Activated B cell treated with CpG ODN at 0.5 μM for 24 hours (primary cell): ENCODE measurements at places on chromosomes 13 and 19.
A peak's percentile ranks its signal among the peaks of the same experiment; 100 is the strongest.

- no peak for DNase-seq
Measured at GRCh38 chr13:86581706-86582105, 782.5 kb upstream of the SLITRK6 start.

- DNase-seq: no peak
Measured at GRCh38 chr19:41795031-41795461, 1.3 kb upstream of the CEACAM3 start.

DNA sequence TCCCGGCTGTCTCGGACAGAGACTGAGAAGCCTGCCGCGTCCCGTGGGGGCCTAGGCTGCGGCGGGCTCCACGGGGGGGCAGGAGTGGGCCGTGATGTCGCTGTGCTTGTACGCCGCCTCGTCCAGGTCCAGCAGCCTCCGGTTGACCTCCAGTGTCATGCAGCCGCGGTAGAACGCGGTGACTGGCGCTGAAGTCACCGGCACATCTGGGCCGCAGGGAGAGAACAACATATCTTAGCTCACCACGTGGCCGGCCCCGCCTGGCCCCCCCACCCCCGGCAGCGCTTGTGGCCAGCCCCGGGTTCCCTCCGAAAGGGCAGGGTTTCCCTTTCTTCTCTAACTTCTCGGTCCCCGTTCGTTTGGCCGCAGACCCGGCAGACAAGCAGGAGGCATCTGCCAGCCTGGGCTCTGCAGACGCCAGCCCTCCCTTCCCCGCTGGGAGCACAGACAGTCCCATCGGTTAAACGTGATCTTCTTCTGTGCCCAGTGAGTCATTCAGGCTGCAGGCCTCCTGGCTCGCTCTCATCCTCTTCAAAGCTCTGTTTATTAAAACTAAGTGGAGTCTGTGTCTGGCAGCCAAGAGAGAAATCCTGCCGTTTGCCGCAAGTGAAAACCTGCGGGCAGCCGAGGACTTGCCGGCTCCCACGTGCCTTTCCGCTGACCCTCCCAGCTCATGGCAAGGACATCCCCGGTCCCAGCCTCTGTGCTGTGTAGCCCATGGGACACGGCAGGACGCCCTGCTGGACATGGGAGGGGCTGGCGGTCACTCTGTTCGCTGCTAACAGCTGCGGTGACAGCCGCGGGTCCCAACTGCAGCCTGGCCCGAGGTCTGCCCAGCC, 42.8 kb downstream of the GAS6 start:
- no peak for DNase-seq

- DNase-seq: peak; percentile 48
Measured at GRCh38 chr13:28423010-28423409, 71.9 kb downstream of the FLT1 start.

GRCh38 chr19:19719798-19720197, 13.1 kb downstream of the ZNF14 start:
- no peak for DNase-seq

- no peak for DNase-seq
Measured at GRCh38 chr13:107271227-107271626, 703.3 kb upstream of the ARGLU1 start.

- peak; percentile 32 for DNase-seq
Measured at GRCh38 chr19:55116859-55117662, at the start of gene PPP1R12C. Gene PPP1R12C (minus strand): TSS chr19:55117637. CDS start chr19:55117543, 94 bp downstream.

GRCh38 chr13:52737965-52738364, 1.7 kb downstream of the CNMD start:
- DNase-seq: no peak

GRCh38 chr13:98938801-98939200, 39.1 kb downstream of the DOCK9 start:
- no peak for DNase-seq

GRCh38 chr13:98843482-98843877, 91.0 kb upstream of the SLC15A1 start:
- no peak for DNase-seq

DNA sequence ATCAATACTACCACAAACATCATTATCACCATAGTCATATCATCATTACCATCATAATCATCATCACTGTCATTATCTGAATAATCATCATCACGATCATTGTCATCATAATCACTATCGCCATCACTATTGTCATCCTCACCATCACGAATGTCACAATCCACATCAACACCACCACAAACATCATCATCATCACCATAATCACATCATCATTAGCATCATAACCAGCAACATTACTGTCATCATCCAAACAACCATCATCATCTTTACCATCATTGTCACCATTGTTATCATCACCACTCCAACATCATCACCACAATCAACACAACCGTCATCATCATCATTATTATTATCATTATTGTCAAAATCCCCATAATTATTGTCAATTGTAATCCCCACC, 61.2 kb downstream of the MBD3L1 start:
- DNase-seq: no peak

DNA sequence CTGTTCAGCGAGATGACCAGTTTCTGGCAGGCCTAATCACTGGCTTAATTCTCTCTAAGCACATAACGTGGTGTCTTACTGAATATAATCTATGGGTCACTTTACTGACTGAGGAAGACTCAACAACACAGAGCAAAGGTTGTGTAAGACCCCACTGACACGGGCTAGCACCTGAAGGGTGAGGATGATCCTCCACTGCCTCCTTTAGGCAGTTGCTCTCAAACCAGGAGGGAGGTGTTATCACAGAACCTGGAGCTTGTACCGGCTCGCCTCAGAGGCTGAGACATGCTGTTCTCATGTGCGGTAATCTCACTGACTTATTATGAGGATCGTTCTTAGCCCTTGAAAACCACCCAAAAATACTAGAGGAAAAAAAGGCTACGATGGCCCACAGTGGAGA, 28.3 kb downstream of the RCBTB2 start:
- DNase-seq: no peak

GRCh38 chr13:114112231-114112825, 20.1 kb downstream of the RASA3 start:
- no peak for DNase-seq

DNA sequence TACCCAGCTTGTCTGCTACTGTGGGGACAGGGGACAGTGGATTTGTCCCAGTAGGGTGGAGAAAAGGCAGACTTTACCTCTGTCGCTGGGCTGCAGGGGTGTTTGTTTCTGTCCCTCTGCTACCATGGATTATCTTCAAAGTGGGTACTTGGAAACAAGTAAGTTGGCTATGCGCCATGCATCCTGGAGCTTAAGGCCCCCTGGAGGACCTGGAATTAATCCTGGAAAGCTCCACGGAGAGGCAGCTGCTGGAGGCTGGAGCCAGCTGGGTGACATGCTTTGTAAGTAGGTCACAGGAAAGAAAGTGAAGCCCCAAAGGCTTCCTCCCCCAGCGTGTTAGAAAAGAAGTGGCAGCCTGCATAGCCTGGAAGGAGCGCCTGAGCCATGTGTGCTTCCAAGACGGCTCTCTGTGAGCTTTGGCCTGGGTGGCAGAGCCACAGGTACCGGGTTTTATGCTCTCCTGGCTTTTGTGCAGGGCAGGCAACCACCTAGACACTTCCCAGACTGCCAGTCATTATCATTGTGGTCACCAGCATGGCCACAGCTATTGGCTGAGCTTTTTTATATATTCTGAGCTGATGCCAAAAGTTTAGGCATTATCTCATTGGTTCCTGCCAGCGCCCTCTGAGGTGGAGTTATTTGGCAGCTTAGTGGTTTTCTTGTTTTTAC, 9.5 kb downstream of the B3GLCT start:
- no peak for DNase-seq

GRCh38 chr13:80083853-80084676, 256.9 kb downstream of the SPRY2 start:
- DNase-seq: no peak

DNA sequence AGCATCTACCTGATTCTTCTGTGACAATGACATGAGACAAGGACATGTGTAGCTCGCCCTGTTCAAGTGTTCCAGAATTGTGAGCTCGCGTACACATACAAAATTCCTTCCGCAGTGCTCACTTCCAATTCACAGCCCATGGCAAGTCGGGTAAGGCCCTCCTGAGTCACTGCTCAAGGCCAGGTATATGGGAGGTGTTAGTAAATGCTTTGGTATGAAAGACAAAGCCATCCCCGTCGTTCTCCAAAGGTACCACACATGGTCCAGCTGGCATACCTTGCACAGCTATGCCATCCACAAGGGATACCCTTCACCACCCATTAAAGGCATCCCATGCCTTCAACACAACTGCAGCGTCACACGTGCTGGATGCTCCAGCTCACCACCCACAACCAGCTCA, 4.4 kb upstream of the ELL start:
- no peak for DNase-seq

DNA sequence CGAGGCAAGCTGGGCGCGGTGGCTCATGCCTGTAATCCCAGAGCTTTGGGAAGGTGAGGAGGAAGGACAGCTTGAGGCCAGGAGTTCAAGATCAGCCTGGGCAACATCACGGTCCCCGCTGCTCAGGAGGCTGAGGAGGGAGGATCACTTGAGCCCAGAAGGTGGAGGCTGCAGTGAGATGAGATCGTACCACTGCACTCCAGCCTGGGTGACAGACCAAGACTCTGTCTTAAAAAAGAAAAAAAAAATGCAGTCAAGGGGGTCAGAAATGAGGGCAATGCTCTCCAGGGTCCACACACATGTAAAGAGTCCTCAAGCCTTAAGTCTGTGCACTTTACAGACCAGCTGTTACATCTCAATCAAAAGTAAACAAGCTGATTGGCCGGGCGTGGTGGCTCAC, 8.5 kb downstream of the R3HDM4 start:
- DNase-seq: no peak

- DNase-seq: peak; percentile 74
Measured at GRCh38 chr19:35013041-35013819, 13.1 kb downstream of the GRAMD1A start.

- no peak for DNase-seq
Measured at GRCh38 chr13:75897386-75897785, 261.3 kb downstream of the LMO7 start.
